Inflammatory macrophage treated with lipopolysaccharide for 4 hours (primary cell): ENCODE measurements at places on chromosomes 3 and 15.
A peak's percentile ranks its signal among the peaks of the same experiment; 100 is the strongest.

GRCh38 chr3:157753787-157754136 lies 250.5 kb upstream of the VEPH1 start:
- no peak for DNase-seq

DNA sequence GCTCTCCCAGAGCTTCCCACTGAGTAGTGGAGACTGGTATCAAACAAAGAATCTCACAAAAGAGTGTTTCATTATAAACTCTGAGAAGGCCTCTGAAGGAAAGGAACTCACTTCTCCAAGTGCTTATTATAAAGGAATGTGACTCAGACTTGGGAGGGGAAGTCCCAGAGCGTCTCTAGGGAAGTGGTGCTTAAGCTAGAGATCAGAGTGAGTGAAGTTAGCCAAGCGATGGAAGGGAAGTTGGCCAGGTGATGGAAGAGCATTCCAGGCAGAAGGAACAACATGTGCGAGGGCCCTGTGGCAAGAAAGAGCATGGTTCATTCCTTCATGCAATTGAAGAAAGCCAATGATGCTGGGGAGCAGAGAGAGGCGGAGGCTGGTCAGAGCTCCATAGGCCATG lies 2.3 kb downstream of the XYLB start:
- peak; percentile 90 for DNase-seq

DNA sequence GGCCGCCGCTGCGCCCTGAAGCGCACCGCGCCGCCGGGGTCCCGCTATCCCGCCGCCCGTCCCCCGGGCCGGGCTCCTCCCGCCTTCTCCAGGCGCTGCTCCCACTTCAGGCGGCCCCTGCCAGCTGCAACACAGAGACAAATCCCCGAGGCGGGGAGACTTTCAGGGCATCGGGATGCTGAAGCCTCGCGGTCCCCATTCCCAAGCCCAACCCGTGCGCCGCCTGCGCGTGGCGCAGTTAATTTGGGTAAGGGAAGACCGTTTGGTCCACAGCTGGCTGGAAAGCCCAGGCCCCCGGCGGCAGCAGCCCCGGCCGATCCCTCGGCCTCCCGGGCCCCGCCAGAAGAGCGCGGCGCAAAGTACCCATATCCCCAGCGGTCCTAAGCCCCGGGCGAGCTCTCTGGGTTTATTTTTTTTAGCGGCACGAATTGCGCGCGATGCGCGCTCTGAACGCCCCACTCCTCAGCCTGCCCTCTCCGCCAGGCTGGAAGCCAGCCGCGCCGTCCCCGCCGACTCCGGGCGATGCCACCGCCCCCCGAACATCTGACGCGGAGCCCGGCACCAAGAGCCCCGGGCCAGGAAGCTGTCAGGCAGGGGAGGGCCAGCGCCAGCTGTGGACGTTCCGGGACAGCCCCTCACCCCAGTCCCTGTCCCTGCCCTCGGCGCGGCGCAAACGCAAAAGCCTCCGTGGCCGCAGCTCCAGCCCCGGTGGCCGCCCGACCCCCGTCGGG lies 517 bp downstream of the FBN1 start:
- no peak for DNase-seq

DNA sequence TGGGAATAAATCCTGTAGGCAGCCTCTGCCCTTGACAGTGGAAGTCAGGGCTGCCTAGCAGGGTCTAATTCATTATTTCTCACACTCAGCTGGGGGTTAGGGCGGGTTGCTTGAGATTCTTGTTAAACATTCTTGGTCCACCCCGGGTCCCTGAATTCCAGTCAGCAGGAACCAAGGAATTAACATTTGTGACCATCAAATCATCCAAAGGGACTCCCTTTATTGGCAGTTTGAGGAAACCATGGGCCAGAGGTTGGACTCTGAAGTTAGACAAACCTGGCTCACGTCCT lies 122.8 kb downstream of the EEFSEC start:
- no peak for DNase-seq

- no peak for DNase-seq
Observed at GRCh38 chr3:159080821-159081220, 279.0 kb downstream of the MFSD1 start.

DNA sequence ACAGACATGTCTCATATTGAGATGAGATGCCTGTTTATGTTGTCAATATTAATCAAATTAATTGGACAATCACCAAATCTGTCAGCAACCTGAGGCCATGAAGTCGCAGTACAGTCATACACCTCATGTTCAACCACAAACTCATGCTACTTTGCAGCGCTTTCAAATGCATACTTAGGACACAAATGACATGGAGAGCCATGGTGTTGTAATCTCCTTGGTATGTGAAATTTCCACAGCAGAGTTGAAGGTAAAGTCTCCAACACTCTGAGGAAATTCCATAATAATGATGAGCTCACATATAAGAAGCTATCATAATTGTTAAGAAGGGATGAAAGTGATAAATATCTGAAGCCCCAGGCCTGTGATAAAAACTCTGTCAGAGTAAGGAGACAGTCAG lies 873.9 kb downstream of the MCTP2 start:
- no peak for DNase-seq

GRCh38 chr3:9250236-9250635 lies 790 bp upstream of the SRGAP3 start:
- no peak for DNase-seq

DNA sequence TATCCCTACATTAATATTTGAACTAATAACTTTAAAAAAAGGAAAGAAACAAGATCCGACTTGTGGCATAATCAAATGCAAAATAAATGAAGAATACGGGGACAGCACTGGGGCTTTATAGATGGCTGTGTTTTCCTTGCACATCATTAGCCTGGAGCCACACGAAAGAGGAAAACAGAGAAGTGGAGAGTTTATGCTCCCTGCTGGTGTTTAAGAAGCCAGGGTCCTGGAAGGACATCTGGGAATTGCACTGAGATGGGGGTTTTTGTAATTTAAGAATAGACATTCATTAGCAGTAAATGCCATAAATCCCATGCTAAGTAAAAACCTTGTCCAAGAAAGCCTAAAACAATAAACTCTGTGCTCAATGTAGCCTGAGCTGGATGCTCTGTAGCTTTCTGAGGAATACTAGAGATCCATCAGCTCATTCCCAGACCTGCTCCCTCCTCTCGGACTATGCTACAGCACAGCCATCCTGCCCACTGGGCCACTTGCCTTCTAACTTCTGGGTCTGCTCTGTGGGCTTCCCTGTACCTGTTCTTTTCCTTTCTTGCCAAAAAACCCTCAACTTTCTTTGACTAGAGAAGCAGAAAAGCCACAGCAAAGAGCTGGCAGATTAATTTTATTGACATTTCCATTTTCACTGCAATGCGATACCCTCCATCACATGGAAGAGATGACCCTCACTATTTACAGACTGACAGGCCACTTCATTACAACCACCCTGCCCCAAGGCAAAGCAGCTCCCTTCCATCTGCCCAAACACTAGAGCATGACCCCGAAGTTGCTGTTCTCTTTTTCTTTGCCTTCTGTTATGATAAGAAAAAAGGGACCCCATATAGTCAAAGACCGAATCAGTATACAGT lies 62.3 kb downstream of the MEIS2 start:
- no peak for DNase-seq

- no peak for DNase-seq
Observed at GRCh38 chr3:69665026-69665737, 74.1 kb upstream of the MITF start.

DNA sequence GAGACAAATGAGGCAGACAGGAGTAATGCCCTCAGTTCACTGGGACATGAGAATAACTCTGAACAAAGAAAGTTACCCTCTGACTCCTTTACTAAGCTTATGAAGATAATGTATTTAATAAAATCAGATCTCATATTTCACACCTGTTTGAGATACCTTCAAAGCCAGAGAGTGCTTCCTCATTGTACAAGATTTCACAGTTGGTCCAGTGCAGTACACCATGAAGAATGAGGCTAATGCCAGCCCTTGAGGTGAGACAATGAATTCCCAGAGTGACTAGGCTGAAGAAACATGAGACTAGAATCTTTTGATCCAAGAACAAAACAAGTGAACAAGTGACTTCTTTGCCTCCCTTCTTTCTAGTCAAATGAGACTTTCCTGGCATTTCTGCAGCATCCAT lies 1133.8 kb downstream of the TUSC7 start:
- DNase-seq = no peak

- DNase-seq = no peak
Observed at GRCh38 chr3:131806736-131807135, 228.1 kb downstream of the CPNE4 start.
